ENCODE measurements at places on chromosomes 6 and 20.
A peak's percentile ranks its signal among the peaks of the same experiment; 100 is the strongest.

DNA sequence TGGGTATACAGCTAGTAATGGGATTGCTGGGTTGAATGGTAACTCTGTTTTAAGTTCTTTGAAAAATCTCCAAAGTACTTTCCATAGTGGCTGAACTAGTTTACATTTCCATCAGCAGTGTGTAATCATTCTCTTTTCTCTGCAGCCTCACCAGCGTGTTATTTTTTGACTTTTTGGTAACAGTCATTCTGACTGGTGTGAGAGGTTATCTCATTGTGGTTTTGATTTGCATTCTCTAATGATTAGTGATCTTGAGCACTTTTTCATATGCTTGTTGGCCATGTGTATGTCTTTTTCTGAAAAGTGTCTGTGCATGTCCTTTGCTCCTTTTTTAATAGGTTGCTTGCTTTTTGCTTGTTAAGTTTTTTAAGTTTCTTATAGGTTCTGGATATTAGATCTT is 194.2 kb upstream of the PHACTR1 start:
- DNase-seq = no peak

DNA sequence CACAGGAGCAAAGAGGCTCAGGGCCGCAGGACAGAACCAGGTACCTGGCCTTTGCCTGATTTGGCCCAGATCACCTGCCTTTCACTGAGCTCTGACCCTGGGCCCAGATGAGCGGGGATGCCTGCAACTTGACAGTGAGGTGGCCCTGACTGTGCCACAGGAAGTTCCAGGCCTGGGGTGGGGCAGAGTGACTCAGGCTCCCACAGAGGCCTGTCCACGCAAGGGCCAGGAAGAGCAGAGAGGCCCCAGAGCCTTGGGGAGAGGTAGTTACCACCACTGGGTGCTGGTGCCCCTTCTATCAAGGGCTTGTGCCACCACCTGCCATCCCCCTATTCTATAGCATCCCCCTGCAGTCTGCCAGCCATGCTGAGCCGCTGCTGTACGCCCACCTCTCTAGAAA is 4.1 kb upstream of the NOL4L start:
- no peak for DNase-seq

GRCh38 chr6:63441266-63441956 is 121.6 kb upstream of the LGSN start:
- DNase-seq = no peak

DNA sequence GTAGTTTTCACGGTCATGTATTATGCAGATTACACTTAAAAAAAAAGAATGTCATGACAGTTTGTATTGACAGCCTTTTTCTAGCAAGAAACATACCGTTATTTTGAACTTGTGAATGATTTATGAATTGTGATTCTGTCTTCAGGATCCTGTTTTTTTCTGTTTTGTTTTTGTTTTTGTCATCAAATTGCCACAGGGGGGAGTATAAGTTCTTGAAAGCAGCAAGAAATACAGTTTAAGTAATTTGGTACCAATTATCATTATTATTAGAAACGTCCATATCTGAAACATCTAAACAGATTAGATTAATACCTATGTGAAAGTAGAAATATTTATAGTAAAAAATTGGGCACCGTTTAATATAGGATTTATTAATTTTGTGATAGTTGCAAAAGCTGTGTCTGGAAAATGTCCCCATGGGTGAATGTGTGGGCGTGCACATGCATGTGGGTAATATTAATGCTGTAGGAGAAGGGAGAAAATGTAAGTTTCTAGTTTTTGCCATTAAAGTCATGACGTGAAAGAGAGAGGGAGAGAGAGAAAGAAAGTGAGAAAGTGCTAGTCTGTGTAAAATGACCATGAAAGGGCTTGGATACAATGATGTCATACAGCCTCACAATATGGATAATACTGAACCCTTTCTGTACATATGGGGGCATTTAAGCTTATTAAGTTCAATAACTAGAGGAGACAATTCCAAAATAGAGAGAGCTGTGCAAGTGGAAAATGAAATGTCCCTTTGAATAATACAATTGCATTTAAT is 9.4 kb upstream of the CCN2 start:
- DNase-seq = no peak

- no peak for DNase-seq
These were observed 328.9 kb downstream of the FARS2 start for GRCh38 chr6:5590187-5590586.

DNA sequence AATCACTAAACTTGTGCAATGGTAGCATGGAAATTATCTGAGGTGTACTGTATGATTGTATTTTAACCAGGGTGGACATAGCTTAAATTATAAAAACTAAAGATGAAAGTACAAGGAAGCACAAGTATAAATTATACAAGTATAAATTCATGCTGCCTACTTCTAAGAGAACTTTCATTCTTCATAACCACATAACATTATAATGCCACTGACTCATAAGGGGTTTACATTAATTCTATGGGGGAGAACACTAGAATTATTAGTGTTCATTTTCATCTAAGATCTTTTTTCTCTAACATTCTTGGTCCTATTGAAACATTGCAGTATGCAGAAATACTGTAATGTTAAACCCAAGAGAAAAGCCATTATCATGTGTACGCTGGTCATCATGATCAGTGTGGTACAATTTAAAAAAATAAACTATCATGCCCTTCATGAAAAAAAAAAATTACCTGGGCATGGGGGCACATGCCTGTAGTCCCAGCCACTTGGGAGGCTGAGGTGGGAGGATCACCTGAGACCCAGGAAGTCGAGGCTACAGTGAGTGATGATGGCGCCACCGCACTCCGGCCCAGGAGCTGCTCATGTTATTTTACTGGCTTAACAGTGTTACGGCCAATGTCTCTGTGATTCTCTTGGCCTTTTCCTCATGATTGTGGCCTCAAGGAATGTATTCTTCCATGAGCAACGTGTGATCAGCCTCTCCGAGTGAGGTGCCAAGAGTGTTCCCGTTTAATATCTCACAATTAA is 25.9 kb upstream of the AHCY start:
- no peak for DNase-seq

- no peak for DNase-seq
These were observed 606.0 kb downstream of the HDGFL1 start for GRCh38 chr6:23175391-23175790.

DNA sequence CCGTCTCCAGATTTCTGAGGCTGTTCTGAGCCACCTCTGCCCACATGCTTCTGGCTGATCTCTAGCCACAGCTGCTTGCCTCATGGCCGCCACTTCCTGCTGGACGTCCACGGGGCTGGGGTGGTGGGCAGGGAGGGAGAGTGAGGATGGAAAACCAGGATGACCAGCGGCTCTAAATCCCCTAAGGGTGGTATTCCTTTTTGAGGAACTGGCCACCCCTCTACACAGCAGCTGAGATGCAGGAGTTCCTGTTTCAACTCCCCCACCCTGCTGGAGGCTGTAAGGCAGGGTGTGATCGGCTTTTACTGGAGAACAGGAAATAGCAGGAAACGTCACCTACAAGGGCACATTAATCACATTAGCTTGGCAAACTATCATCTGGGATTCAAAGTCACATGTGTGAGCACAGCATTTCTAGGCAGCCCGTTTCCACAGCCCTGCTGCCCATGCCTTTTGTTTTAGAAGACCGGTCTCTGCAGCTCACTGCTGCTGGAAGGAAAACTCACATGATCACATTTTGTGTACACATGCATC is 181.6 kb upstream of the ECI2 start:
- DNase-seq = no peak

DNA sequence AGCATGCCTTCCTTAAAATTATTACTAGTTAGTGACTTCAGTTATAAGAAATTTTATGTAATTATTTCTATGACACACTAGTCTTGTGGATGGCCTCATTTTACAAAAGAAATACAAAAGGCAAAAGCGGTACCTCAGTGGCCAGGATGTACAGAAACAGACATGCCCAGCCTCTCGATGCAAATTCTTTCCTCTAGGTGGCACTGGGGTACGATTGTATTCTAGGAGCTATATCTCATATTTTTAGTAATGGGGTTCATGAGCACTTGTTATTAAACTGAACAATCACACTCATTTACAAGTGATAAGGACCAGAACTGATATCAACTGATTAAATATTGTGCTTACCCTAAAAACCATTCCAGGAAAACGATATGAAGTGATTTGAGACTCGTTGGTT is 59.8 kb downstream of the SOD2 start:
- no peak for DNase-seq

DNA sequence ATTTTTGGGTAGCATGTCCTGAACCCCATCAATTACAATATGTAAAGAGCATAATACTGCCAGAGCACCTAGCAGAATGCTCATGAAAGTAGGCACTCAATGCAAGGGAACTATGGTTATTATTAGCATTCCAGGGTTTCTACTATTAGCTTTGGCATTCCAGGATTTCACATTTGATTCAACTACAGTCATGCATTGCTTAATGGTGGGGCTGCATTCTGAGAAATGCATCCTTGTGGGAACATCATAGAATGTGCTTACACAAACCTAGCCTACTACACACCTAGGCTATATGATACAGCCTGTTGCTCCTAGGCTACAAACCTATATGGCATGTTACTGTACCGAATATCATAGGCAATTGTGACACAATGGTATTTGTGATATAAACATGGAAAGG is 247.8 kb downstream of the CD83 start:
- no peak for DNase-seq

DNA sequence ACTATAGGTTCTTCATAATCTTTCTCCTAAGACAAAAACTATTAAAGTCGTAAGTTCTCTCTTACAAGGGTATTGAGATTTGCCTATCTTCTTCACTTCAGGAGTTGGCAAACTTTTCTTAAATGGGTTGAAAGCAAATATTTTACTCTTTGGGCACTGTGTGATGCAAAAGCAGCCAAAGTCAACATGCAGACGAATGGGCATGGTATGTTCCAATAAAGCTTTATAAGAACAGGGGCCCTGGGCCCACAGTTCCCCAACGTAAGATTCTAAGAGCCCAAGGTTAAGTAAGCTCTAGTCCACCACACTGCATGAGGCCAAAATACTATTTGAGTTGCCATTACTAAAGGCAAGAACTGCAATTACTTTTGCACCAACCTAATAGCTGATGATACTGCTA is 11.5 kb downstream of the CD164 start:
- DNase-seq = no peak

- DNase-seq = no peak
These were observed 230.0 kb upstream of the BTBD3 start for GRCh38 chr20:11687546-11688292.

- DNase-seq = no peak
These were observed 5.2 kb upstream of the MANEA start for GRCh38 chr6:95572098-95572497.

- peak; percentile 14 for DNase-seq
These were observed 46.9 kb upstream of the TRIM26 start for GRCh38 chr6:30260036-30260504.

GRCh38 chr6:118216751-118217150 is 309.7 kb downstream of the SLC35F1 start:
- no peak for DNase-seq

- no peak for DNase-seq
These were observed 75.7 kb downstream of the ARID1B start for GRCh38 chr6:156852858-156853216.

DNA sequence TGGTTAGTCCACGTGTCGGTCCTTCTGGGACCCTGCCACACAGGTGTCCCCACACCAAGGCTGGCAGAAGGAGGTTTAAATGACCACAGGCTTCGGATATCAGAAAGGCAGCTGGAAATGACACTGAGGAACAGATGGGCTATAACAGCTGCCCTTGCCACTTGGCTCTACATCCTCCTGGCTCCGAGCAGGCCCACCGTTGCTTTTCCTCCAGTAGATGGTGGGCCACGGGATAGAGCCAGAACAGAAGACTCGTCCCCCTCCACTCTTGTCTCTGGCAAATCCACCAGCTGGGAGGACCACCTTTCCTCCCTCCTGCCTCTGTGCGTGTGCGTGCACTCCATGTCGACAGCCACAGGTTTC is 17.6 kb downstream of the WRNIP1 start:
- DNase-seq = no peak

GRCh38 chr6:18215436-18215835 is 48.9 kb downstream of the DEK start:
- DNase-seq = no peak

- DNase-seq = no peak
These were observed 63.0 kb upstream of the KIF25 start for GRCh38 chr6:167934426-167934864.

DNA sequence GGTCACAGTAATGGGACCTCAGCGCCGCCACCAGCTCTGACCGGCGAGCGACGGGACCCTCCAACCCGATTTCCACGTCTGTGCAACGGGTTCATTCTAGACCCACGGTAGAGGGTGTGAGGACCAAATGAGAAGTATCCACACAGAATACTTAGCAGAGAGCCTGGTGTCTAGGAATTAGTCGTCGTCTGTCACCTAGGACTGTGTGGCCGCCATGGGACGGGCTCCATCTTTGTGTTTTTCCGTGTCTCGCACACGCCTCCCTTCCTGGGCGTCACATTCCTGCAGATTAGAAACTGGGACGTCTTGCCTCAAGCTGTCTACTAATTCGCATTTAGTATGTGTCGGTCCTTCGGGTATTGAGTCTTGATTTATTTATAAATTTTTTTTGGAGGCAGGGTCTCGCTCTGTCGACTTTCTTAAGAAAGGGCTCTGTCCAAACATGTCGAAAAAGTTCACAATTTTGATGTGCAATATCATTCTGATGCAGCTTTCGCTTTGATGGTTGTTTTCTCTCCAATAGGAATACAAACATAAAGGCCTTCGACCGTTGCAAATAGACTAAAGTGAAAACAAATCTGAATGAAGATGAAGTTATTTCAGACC is 563 bp downstream of the MGME1 start:
- no peak for DNase-seq

- no peak for DNase-seq
These were observed 28.0 kb downstream of the HFE start for GRCh38 chr6:26115226-26115625.

DNA sequence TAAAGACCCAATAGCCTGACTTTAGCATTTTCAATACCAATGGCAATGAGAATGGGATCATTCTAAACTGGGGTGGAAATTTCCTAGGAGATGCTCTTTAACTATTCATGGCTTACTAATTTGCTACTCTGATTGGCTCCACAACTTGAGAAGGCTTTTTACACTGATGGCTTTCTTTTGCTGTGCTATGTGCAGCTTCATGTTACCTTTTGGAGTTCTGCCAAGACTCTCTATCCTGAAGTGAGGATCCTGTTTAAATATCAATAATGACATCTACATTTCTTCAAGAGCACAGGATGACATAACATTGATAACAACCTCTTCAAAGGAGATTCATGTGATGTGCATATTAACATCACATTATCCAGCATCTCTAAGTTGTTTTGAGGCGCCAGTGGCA is 43.4 kb upstream of the SIRPG start:
- DNase-seq = no peak

DNA sequence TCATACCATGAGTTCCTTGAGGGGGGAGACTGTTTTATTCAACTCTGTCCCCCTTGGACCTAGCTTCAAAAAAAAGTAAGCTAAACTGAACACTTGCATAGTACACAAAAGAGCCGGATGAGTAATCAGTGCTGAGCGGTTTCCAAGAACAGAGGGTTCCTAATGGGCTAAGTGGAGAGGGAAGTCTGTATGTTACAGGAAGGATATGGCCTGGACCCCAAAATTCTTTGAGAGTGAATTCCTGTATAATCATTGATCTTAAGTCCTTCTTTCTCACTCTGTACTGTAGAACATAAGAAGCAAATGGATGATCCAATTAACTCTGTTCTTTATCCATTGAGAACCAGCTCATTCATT is 324.7 kb upstream of the CNR1 start:
- no peak for DNase-seq

- no peak for DNase-seq
These were observed 476.8 kb upstream of the SOX4 start for GRCh38 chr6:21116736-21117135.

- no peak for DNase-seq
These were observed 963 bp downstream of the MPIG6B start for GRCh38 chr6:31723980-31724691.

- no peak for DNase-seq
These were observed at the start of gene CFB for GRCh38 chr6:31945507-31946369. TSS of gene CFB (plus strand) at chr6:31946095. CDS start at chr6:31946222, 127 bp downstream.

Measured in activated CD4-positive, alpha-beta T cell treated with anti-CD3 and anti-CD28 coated beads for 1 hour (primary cell).